ENCODE measurements at places on chromosomes 2 and 18.

GRCh38 chr2:22281033-22281432 lies 1103.9 kb upstream of the KLHL29 start:
- DNase-seq: no peak

GRCh38 chr2:221289389-221289788 lies 282.7 kb downstream of the EPHA4 start:
- no peak for DNase-seq

DNA sequence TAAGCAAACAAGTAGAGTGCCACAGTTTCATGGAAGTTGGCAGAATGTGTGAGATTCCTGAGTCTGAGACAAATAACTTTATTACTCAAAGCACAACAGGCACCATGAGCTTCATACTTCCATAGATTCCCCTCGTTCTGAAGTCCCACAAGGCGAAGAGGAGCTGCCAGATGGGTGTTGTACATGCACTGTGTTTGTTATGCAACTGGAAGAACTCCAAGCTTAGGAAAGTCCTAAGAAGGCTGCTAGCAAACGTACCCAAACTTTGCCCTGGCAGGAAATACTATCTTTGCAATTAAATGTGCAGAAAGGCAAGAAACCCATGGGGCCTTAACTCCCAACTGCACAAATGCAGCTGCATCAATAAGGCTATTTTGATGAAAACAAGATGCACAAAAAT lies 1.6 kb upstream of the GCA start:
- no peak for DNase-seq

GRCh38 chr2:16625201-16625729 lies 40.4 kb downstream of the CYRIA start:
- no peak for DNase-seq

DNA sequence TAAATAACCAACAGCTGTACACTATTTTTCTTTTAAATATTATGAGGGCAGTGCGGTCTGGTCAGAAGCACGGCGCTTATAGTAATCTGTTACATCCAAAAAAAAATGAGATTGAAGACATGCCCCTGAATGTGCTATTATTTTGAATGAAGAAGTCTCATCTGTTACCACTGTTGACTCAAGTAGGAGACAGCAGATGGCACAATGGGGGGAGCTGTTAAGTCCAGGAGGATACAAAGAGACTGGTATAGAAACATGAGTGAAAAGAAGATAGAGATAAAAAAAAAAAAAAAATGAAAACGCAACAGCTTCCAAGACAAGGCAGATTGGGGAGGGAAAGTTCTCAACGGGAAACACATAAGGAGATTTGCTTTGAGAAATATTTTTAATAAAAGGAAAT lies 425.5 kb upstream of the PKDCC start:
- DNase-seq: no peak

DNA sequence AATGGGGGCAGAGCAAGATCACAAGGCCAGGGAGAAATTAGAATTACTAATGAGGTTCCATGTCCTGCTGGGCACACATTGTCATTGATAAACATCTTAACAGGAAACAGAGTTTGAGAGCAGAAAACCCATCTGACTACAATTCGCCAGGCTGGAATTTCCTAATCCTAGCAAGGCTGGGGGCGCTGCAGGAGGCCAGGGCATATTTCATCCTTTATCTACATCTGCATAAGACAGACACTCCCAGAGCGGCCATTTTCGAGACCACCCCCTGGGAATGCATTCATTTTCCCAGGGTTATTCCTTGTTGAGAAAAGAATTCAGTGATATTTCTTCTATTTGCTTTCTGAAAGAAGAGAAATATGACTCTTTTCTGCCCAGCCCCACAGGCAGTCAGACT lies 152.7 kb downstream of the SUCLG1 start:
- DNase-seq: no peak

- DNase-seq: no peak
Measured at GRCh38 chr18:39366656-39367055, 1801.1 kb upstream of the CELF4 start.

DNA sequence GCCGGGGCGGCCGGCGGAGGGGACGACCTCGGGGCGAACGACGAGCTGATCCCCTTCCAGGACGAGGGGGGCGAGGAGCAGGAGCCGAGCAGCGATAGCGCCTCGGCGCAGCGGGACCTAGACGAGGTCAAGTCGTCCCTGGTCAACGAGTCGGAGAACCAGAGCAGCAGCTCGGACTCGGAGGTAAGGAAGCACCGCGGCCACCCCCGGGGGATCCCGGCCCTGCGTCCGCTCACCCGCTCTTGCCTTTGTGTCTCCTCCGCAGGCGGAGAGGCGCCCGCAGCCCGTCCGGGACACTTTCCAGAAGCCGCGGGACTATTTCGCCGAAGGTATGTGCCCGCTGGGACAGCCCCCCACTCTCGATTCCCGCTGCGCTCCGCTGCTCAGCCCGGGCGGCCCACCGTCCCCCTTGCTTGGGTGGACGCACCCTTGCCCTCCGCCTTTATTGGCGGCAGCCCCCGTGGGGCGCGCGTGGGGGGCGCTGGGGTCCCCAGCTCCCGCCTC lies 611 bp downstream of the TCF7L1 start:
- DNase-seq: no peak

GRCh38 chr18:3279201-3280185 lies 17.6 kb downstream of the MYL12B start:
- DNase-seq: no peak

GRCh38 chr2:42028571-42029148 lies 19.2 kb upstream of the PKDCC start:
- DNase-seq: no peak

- no peak for DNase-seq
Measured at GRCh38 chr18:70072678-70073077, 125.0 kb upstream of the CD226 start.

- no peak for DNase-seq
Measured at GRCh38 chr2:171958475-171958874, 36.2 kb downstream of the HAT1 start.

GRCh38 chr2:227616631-227617030 lies 667 bp upstream of the SCYGR4 start:
- DNase-seq: no peak

GRCh38 chr18:4758980-4759379 lies 303.9 kb upstream of the DLGAP1 start:
- DNase-seq: no peak

- DNase-seq: no peak
Measured at GRCh38 chr18:23066060-23066459, 69.2 kb upstream of the CABLES1 start.

- no peak for DNase-seq
Measured at GRCh38 chr2:227295806-227296205, 29.2 kb upstream of the MFF start.

All from K562 (cell line).